T follicular helper cell (primary cell): ENCODE measurements at places on chromosomes 6 and 20.

DNA sequence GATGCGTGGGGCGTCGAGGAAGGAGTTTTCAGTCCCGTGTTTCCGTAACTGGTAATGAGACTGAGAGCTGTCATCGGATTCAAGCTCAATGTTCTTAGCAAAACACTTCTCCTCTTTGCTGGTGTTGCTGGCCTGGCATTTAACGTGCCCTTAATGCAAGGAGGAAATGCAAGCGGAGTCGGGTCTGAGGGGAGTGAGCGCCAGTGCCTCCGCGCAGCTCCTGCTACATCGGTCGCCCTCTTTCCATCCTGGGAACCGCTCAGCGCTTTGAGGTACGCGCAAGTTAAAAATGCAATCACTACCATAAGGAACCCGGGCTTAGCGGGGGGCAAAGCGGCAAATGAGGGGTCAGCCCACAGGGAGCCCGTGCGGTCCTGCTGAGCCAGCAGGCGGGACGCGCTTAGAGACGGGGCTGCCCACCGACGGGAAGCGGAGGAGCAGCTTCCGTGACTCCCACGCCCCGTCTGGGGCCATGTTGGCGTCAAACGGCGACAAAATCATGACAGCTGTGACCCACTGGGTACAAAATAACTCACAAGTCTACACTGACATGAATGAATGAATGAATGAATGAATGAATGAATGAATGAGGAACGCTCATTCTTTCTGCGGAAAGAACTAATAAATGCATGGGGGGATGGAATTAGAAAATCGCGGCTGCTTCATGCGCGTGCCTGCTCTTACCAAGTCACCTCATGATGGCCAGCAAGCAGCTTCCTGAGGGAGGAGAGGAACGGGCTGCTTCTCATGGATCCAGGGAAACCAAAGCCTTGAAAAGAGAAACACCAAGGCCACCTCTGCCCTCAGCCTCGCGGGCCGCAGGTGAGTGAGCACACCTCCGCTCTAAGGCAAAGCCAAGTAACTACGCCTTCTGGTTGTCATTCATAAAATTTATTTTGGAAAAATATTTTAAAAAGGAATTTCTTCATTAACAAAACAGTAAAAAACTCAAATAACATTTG is 9.3 kb downstream of the DLL1 start:
- no peak for DNase-seq

DNA sequence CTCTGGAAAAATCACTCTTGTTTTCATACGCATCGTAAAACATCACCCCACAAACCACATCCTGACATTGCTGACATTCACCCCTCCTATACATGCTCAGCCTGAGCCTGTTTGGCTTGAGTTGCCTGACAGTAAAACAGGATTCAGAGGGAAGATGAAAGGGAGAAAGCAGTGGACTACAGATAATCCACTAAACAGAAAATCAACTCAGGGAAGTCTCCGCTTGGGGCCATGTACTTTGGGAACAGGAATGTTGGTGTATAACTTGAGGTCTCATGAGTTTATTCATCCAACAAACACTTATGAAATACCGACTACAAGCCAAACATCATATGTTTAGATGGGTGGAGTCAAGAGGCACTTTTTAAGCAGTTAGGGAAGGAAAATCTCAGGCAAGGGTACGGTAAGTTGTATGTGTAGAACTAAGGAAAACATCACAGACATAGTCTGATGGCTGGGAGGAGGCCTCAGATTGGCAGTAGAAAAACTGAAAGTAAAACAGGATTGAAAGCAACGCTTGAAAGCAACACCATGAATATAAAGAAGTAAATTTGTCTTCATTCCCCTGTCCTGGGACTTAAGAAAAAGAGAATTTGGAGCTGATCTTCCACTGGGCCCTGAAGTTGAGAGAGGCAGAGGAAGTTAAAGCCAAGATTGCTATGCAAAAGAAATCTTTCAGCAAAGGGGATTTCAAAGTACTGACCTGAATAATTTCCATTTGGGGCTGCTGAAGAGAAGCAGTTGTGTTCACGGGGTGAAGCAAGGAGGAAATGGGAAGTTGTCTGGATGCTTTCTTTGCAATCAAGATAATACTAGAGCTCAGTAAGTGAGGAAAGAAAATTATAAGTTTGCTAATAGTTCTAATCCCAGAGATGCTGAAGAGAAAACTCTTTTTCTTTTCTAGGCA is 28.8 kb downstream of the PDE7B start:
- DNase-seq: peak; percentile 33

- no peak for DNase-seq
These were observed 130.0 kb upstream of the ZNF217 start for GRCh38 chr20:53723621-53724020.

- no peak for DNase-seq
These were observed 35.0 kb downstream of the BPIFB1 start for GRCh38 chr20:33318096-33318429.

DNA sequence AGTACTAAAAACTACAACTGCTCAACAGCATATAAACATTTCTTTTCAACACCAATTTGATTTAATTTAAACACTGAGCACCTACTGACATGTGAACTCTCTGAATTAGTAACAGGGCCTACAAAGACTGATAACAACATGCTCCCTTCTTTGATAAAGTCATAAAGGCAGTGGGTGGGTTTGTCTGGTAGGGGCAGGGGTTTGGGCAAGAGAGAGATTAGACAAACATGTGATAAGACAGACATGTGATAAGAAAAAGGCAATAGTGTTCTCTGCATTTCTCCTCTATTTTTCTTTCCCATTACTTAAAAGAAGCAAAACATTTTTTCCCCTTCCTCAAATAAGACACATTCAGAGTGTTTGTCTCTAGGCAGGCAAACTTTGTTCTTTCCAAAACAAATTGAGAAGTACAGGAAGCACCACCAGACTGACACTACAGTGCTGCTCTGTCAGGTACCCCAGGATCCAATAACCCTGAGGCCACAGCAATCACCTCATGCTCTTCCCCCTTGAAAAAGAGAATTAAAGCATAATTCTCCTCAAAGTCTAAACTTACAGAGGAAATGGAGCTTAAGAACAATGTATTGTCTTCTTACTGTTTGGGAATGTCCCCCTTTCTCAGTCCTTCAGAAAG is 11.9 kb downstream of the C6orf52 start:
- no peak for DNase-seq

- no peak for DNase-seq
These were observed 215.3 kb upstream of the RNF24 start for GRCh38 chr20:4230651-4231050.

DNA sequence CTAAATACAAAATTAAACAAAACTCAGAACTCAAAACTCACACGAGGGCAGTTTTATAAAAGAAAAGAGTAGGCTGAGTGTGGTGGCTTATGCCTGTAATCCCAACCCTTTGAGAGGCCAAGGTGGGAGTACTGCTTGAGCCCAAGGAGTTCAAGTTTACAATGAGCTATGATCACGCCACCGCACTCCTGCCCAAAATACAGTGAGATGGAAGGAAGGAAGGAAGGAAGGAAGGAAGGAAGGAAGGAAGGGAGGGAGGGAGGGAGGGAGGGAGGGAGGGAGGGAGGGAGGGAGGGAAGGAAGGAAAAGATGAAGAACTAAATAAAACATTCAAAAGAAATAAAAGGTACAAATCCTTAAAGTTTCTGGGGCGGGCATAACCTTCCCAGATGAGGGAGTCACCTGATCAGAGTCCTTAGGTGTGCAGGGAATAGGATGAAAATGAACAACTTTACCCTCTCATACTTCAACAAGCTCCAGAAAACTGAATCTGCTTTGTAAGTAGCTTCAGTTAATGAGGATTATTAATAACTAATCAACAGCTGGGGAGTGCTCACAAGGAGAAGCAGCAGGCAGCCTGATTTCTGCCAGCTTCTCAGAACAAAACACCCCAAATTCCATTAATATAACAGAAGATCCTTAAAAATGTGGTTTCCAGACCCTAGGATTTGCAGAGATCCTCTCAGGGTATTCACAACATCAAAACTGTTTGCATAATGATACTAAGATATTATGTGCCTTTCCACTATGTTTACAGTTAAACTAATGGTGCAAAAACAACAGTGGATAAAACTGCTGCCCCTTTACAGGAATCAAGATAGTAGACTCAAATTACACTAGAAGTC is 21.8 kb downstream of the LMBRD1 start:
- DNase-seq: no peak

DNA sequence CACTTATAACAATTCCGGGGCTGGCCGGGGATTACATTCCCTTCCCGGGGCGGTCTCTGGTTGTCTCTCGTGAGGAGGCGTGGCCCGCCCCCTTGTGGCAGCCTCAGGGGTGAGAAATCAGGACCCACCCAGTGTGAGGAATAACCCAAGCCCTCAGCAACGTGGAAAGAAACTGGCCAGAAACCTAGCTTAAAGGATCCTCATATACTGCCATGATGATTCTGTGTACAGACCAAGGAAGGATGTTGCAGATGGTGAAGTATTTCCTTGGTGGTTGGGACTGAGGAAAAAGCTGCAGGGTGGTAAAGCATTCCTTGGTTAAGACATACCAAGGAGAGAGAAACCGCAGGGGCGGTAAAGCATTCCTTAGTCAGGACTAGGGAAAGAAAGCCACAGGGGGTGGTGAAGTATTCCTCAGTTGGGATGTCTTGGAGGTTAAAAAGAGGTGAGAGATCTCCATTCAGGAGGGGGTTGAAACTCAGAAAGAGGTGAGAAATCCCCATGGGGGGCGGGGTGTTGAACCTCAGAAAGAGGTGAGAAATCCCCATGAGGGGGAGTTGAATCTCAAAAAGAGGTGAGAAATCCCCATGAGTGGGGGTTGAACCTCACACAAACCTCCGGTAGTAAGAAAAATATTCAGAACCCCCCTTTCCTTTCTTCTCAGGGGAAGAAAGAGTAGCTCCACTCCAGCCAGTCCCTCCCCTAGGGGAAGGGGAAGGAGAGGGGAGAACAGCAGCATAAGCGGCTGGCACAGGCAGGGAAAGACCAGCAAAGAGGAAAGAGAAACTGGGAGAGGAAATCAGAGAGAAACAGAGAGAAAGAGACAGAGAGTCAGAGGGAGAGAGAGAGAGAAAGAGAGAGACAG is 238.1 kb downstream of the RNGTT start:
- DNase-seq: no peak

DNA sequence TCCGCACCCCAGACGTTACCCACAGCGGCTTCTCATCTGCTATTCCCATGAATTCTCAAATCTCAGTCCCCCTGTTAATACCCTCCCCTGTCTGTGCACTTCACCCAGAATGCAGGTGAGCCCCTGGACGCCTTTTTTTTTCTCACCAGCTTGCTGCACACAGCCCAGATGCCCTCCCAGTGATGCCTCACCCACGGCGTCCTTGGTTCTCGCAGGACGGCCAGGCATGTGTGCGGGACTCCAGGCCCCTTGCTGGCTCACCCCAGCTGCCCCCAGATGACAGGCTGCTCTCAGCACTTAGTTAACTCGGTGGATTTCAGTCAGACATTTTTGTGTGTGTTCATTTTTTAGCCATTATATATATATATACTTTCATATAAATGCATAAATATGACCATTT is 25.4 kb upstream of the PI16 start:
- no peak for DNase-seq

- DNase-seq: no peak
These were observed 126.4 kb upstream of the MAFB start for GRCh38 chr20:40815156-40816038.

DNA sequence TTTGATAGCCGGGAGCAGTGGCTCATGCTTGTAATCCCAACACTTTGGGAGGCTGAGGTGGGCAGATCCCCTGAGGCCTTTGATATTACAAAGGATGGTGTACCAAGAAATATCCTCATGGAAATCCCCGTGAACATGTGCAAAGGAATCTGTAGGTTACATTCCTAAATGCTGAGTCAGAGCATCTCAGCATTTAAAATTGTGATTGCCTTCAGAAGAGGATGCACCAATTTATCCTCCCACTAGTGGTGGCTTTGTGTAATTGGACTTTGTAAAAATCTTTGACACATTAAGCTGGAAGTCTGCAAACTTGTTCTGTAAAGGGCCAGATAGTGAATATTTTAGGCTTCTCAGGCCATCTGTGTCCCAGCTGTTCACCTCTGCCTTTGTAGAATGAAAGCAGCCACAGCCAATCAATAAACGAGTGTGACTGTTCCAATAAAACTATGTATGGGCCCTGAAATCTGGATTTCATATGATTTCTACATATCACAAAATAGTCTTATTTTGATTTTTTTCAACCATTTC is 11.8 kb downstream of the TMEM14B start:
- DNase-seq: no peak

DNA sequence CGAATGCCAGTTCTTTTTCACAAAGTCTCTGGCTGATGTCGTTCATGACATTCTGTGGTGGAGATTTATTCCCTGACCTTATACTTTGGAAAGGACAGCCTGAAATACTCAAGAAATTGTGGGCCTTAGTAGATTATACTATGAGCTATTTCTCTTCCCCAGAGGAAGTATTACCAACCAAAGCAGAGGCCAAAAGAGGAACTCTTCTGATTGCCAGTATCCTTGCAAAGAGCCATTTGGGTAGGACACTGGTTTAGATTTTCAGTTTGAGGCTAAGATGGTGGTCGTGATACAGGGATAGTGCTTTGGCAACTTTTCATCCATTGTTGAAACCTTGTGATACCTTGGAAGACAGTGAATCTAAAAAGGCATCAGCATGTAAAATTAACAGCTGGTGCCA is 327.3 kb downstream of the HACE1 start:
- DNase-seq: no peak

GRCh38 chr6:26412228-26412627 is 10.2 kb downstream of the BTN3A1 start:
- DNase-seq: no peak

GRCh38 chr6:4355241-4355640 is 219.9 kb upstream of the ECI2 start:
- no peak for DNase-seq

DNA sequence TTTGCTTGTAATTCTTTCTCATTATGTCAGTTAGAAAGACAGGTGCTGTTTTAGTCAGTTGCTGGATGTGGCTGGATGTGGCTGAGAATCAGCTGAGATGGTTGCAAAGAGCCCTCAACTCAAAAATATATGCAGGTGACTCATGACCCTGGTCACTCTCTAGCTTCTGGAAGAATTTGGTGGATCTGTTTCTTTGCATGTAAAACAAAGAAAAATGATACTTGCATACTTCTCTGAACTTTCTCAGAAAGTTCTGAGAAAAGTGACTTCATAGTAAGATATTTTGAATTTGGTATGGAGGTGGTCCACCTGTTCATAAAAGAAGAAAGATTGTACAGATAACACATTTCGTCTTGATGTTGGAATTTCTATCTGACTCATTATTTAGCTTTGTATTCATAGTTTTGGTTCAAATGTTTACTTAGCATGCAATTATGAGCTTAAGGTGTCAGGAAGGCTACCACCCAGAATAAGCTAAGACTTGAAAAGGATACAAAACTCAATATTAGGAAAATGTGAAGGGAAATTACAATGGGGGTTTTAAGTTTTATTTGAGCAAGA is 163.2 kb upstream of the OLIG3 start:
- DNase-seq: no peak
